Nephron progenitor cell (in vitro differentiated cells): ENCODE measurements at places on chromosomes 6 and 20.

DNA sequence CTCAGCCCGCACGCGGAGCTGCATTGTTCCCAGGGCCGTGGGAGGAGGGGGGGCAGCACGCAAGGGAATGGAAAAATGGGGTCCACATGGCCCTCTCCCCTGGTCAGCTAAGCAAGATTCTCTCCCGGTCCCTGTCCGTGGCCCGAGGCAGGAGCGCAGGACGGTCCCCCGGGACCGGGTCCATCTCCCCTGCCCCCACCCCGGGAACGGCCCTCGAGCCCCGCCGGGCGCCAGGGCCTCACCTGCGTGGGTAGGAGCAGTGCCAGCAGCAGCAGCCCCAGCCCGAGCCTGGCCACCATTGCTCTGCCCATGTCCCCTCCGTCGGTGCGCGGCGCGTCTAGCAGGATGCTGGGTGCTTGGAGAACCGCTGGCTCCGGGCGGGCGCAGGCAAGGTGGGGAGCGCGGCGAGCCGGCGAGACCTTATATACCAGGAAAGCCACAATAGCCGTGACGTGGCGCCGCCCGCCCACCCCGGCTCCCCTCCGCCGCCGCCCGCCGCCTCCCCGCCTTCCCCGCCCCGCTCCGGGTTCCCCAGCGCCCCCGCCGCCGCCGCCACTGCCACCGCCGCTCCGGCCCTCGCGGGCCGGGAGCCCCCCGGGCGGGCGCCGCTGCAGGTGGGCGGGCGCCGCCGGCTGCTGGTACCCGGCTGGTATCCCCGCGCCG is at the start of gene CD24:
TSS of gene CD24 (minus strand) at position 394 of the 663 bp plus-strand sequence. CDS start at position 311, 83 bp downstream.
- peak; percentile 88 for DNase-seq

DNA sequence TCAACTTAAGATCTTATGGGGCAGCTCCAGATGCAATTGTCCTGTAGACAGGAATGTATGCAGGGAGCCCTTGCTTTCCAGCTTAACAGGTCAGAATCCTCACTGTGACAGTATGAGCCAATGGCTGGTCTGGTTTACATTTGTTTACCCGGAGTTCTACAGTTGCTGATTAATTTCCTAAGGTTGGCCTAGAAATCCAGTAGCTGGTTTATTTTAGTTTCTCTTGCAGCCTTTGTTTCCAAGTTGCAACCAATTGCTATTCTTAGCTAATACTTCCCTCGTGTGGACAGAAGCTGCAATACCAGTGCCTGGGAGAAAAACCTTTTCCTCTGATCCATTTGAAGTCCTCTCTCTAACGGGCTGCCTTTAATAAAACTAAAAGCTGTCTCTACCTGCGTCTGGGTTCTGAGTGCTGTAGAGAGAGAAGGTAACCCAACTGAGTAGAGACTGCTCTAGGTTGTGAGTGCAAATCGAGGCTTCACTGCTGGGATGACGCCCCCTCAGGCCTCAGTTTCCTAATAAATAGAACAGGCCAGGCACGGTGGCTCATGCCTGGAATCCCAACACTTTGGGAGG is 45.9 kb downstream of the ZNF217 start:
- DNase-seq, result peak; percentile 37

DNA sequence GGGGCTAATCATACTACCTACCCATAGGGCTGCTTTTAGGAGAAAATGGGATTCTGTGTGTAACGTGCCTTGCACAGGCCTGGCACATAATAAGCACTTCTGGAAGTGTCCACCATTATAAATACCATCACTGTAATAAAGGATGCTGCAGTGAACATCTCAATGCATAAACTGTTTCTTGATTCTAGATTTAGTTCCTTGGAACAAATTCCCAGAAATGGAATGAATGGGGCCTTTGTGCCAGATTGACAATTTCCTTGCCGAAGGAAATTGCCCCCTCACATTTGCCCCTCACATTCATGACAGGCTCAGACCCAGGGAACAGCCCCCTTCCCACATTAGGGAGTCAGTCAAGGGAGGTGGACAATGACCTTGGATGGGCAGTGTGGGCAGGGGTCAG is 29.2 kb downstream of the BPIFB4 start:
- DNase-seq, result no peak

GRCh38 chr6:63496361-63496804 is 75.9 kb upstream of the LOC128125822 start:
- DNase-seq, result no peak

DNA sequence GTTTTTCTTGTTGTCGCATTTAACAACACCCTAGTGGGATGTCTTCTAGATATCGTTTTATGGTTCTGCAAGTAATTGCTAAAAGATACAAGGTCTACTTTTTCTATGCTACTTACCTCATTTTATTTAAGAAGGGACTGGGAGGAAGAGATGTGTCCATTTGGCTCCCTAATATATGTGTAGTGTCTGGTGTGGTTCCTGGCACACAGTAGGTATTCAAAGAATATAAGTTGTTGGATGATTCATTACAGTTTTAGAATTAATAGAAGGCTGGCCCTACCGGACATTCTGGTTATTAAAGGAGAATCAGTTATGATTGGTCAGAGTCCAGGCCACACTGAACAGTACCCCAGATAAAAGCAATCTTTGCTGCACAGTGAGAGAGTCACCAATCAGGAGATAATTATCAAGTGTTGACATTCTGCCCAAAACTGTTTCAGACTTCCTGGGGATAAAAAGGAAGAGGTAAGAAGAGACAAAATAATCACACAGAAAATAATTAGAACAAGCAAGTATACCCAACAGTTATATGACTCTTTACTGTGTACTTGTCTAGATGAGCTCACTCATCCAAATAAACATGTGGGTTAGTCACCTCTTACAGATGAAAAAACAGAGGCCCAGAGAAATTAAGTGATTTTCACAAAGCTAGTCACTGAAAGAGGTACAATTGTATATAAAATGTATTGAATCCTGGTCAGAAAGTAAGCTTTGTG is 7.0 kb downstream of the TMEM244 start:
- DNase-seq, result no peak

DNA sequence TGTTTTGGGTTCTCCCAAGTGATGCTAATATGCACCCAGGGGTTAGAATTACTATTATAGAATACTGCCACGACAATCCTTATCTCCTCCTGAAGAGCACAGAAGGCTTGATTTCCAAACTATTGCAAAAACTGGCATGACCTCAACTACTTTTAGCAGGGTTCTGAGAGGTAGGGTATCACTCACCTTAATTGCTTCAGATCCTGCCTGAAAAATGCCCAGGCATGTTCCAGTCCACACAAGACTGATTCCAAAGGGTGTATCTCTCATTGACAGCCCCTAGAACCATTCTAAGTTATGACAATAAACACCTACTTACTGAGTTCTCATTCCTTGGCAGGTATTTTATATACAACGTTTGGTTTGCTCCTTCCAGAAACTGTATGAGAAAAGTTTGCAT is 5.0 kb upstream of the DSE start:
- DNase-seq, result no peak

GRCh38 chr20:46803123-46804020 is 91.3 kb upstream of the EYA2 start:
- no peak for DNase-seq

DNA sequence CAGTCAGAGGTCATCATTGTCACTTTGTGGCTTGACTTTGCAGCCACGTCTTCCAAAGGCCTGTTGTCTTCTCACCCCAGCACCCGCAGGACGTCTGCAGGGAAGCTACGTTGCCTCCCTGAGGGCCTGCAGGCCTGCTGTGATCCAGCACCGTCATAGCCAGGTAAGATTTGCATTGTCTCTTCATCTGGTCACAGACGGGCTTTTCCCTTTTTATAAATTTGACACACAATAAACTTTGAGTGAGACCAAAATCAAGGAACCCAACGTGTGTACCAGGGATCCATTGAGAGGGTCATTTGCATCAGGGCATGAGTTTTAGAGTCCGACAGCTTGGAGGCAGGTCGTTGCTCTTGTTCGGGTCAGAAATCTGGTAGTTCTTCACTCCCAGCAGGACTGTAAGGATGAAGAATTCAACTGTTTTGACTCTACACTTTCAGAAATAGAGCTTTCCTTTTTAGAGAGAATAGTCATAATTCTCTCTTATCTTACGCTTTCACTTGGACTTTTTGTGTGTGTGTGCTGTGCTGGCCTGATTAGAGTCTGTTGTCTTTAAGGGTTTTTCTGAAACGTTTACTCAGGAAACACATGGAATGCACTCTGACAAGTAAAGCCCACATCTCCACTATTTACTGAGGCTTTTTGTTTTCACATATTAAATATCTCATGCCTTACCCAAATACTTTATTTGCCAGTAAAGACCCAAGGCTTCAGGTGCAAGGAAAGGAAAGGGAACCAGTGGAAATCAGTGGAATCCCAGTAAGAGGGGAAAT is 177.2 kb upstream of the TAB2 start:
- no peak for DNase-seq

DNA sequence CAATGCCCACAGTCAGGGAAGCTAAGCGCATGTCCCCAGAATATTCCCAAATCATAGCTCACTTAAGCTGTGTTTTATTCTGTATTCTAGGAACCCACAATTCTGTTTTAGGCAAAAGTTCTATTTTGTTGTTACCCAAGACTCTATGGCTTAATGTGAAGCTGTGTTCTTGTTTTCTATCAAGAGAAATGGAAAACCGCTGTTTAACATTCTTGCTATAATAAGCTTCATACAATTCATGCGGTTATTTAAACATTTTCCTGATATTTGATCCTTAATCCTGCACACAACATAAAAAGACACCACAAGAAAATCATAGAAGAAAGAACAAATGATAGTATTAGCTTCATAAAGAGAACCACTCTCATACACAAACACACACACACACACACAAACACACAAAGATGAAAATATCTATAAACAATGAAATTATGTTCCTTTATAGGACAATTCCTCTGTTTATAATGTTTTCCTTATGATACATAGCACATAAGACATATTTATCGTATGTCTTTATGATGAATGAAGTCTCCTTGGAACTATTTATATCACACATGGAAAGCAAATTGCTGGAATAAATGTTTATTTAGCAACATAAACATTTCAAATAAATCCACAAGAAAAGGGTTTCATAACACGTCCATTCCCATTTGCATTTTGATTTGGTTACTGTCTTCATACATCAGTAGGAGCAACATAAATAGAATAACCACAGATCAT is 16.4 kb upstream of the COL21A1 start:
- DNase-seq, result no peak

GRCh38 chr6:82365016-82365795 is 1.6 kb downstream of the TPBG start:
- DNase-seq, result peak; percentile 54
